ENCODE measurements at places on chromosomes 12 and 14.

- no peak for DNase-seq
These were observed 19.5 kb downstream of the FIGNL2 start for GRCh38 chr12:51829011-51829481.

DNA sequence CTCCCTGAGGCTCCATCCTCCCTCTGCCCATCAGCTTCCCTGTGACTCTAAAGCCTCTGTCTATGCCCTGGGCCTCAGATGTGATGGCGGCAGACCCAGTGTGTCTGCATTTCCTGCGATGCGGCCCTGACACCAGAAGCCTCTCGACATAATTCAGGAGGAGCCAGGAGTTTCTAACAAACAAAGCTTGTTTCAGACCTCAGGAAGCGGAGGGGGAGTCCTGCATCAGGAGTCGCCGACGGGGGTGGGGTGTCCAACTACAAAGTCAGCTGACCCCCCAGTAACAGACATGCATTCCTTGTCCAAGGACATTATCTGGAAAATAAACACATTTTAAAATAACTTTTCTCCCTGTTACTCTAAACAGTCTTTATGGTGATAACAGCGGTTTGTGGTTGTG, 167.5 kb downstream of the DPF3 start:
- DNase-seq, result no peak

GRCh38 chr12:101527682-101528081, 52.5 kb downstream of the SPIC start:
- no peak for DNase-seq

DNA sequence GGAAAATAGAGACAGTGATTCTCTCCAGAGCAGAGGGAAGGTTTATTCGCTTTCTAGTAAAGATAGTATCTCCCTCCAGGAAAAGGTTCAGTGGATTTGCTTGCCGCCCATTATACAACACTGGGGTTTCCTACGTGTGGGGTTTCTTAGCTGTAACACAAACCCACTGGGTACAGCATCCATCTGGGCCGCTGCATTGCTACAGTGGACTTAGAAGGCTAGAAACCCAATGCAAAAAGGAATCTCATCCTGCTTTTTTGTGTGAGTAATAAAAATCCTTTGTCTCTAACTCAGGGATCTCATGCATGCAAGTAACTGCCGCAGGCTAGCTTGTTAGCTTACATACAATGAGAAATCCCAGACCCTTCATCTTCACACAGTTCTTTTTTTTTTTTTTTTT, 67.1 kb upstream of the BCL2L14 start:
- no peak for DNase-seq

DNA sequence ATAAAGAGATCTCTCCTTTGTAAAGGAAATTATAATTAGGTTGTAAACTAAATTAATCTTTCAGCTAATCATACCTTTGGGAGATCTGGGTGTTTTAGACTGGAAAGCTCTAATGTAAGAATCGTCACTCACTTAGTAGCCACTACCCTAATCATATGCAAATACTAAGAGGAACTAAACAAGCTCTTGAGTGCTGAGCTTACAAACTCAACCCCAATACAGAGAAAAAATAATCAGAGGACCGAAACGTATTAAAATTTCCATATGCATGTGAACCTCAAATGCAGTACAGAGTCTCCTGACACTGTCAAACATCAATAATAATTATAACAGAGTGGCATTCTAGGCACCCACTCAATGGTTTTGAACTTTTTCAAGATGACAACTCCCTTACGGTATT, 235.3 kb upstream of the FOXN3 start:
- DNase-seq, result no peak
